ENCODE measurements at places on chromosomes 5 and 9.

- no peak for DNase-seq
Observed at GRCh38 chr9:118618849-118619248, 750.4 kb downstream of the BRINP1 start.

DNA sequence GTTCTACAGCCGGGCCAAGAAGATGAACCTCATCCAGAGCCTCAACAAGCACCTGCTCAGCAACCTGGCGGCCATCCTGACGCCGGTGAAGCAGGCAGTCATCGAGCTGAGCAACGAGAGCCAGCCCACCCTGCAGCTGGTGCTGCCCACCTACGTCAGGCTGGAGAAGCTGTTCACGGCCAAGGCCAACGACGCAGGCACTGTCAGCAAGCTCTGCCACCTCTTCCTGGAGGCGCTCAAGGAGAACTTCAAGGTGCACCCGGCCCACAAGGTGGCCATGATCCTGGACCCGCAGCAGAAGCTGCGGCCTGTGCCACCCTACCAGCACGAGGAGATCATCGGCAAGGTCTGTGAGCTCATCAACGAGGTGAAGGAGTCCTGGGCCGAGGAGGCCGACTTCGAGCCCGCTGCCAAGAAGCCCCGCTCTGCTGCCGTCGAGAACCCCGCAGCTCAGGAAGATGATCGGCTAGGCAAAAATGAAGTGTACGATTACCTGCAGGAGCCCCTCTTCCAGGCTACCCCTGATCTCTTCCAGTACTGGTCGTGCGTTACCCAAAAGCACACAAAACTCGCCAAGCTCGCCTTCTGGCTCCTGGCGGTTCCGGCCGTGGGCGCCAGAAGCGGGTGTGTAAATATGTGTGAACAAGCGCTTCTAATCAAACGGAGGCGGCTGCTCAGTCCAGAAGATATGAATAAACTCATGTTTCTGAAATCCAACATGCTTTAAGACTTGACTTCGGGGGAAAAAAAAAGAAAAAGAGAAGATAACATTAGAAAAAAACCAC, 28.5 kb downstream of the AMBP start:
- no peak for DNase-seq

DNA sequence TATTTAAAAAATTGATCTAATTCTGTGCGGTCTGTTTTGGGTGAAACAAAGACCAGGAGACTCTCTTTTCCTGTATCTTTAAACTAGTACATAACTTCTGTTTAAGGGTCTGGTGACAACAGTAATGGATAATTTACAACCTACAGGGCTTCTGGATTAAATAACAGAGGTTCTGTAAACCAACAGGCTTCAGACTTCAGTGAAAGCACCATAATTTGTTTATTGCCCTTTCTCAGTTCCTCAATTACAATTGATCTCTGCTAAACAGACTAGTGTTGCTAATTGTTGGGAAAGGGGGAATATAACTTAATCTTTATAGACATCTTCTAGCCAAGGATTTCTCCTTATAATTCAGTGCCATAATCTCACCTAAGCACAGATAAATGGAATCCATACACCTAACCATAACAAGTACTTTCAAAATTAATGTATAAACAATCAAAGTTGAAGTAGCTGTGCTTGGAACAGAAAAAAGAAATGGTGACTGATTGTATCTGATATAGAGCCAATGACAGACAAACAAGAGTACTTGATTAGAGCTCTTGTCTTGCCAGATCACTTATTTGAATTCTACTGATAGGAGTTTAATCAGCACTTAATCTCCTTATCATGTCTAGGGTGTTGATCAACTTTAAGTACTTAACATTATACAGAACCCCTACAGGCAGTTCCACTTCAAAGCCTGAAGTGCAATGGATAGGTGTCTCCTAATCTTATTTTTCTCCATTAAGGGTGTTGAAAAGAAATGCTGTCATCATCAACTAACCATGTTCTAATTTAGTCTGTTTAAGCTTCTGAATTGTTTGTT, 536.0 kb downstream of the NR2F1-AS1 start:
- no peak for DNase-seq

GRCh38 chr9:27523141-27523540, 949 bp upstream of the IFNK start:
- DNase-seq: no peak

GRCh38 chr5:174378121-174378874, 332.8 kb downstream of the NSG2 start:
- no peak for DNase-seq

DNA sequence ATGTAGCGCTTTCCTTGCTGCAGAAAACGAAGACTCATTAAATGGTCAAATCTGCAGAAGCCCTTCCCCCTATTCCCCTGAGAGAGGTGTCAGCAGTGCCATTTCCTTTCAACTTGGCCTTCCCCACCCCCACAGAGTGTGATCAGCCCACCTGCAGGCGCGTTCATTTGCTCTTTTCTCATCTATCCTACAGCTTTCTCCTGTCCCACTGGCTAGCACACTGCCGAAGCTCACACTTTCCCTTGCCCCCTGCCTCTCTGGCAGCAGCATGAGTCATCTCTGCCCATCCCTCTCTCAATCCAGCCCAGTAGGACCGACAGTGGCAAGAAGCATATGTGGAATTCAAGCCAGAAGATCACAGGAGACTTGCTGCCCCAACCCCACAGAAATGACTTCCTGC, 213.8 kb downstream of the FAM114A2 start:
- DNase-seq: no peak

- no peak for DNase-seq
Observed at GRCh38 chr5:1125030-1125357, 13.1 kb upstream of the SLC12A7 start.

DNA sequence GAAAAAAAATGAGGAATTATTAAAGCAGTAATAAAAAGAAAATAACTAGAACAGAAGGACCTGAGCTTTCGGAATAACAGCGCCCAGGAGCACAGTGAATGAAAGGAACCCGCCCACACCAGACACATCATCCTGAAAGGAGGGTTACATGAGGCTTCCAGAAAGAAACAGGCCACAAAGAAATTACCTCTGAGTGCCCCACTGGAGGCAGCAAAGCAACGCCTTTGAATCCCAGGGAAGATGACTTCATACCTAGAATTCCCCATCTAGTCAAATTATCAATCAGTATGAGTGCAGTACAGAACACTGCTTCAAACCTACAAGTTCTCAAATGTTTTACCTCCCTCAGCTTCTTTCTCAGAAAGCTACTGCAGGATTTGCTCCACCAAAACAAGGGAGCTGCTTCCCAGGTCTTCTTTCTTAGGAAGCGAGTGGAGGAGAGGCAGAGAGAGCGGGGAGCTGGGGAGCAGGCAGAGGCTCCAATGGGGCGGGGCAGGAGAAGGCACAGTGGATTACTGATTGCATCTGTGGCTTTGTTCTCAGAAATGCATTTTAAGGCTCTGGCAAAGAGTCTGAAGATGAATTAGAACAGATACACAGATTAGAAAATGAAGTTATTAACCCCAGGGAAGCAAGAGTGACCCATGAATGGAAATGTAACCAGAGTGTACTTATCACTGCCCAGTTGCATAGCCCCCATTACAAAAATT, 87.1 kb downstream of the SEMA4D start:
- no peak for DNase-seq

DNA sequence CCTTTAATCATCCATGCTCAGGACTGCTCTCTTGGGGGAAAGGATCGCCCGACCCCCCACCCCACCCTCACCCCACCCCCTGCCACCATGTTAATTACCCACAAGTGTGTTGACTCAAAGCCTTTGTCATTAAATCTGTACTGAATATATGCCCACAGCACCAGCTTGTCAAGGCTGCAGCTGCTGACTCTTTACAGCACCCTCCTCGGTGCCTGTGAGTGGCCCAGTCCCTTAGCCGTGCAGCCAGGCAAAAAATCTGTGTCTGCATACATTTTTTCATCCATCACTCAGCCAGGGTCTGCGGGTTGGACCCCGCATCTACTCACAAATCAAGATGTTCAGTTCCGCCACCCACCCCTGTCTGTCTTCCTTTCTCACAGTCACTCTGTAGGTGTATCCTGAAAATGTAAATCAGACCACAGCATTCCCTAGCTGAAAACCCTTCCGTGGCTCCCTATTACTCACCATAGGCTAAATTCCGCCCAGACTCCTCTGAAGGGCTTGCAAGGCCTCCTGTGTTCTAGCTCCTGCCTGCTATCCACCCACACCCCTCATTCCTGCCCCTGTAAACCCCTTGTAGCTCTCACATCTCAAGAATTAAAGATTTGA, 53.7 kb upstream of the KCNIP1 start:
- DNase-seq: no peak

Measured in NCI-H1694 (cell line).